ENCODE measurements at places on chromosomes 3 and 15.

GRCh38 chr3:17183951-17184550 lies 299.3 kb downstream of the PLCL2 start:
- no peak for DNase-seq

DNA sequence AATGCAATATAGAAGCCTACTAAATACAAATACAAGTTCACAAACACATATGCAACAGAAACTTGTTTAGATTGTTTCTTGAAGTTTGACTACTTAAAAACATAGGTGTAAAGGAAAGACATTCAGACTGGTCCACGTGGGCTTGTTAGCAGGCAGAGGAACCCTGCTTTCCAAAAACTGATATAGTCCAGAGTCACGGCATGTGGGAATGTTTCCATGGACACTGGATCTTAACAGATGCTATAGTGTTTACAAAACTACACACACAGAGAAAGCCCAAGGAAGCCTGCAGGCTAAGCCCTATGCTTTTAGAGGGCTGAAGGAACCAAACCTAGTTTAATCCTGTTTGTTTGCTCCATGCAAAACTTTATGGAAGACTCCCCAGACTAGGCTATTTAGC lies 45.2 kb upstream of the LRRC58 start:
- DNase-seq, result no peak

GRCh38 chr3:29514912-29515311 lies 234.0 kb downstream of the RBMS3 start:
- DNase-seq, result no peak

DNA sequence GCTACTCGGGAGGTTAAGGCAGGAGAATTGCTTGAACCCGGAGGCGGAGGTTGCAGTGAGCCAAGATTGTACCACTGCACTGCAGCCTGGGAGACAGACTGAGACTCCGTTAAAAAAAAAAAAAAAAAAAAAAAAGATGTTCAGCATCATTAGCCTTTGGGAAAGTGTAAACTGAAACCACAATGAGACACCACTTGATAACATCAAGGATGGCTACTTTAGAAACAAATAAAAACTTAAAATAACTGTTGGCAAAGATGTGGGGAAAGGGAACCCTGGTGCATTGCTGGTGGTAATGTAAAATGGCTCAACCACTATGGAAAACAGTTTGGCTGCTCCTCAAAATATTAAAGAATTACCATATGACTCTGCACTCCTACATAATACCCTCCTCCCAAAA lies 1.9 kb downstream of the LEO1 start:
- DNase-seq, result no peak

DNA sequence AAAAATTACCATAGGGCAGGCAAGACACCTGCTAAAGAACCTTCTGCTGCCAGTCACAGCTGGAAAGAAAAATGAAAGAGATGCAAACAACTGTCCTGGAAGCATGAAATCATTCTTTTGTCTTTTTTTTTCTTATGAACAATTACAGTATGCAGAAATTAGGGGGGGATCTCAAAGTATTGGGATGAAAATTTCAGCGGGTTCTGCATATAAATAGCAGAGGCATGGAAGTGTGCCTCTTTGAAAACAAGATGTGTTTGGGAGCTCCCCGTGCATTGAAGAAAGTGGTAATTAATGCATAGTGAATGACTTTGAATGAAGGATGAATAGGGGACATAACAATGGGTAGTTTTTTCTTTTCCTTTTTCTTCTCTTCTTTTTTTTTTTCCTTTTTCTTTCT lies 431.2 kb downstream of the SOX2 start:
- DNase-seq, result no peak

GRCh38 chr3:168002786-168003368 lies 92.8 kb downstream of the GOLIM4 start:
- DNase-seq, result no peak

- DNase-seq, result no peak
Observed at GRCh38 chr3:101195951-101196713, 124.2 kb downstream of the IMPG2 start.

GRCh38 chr3:170137986-170138385 lies 43.5 kb downstream of the PHC3 start:
- no peak for DNase-seq

GRCh38 chr3:42668793-42669217 lies 15.3 kb downstream of the ZBTB47 start:
- DNase-seq, result no peak

GRCh38 chr3:50275141-50275995 lies 3.5 kb upstream of the LSMEM2 start:
- DNase-seq, result no peak

DNA sequence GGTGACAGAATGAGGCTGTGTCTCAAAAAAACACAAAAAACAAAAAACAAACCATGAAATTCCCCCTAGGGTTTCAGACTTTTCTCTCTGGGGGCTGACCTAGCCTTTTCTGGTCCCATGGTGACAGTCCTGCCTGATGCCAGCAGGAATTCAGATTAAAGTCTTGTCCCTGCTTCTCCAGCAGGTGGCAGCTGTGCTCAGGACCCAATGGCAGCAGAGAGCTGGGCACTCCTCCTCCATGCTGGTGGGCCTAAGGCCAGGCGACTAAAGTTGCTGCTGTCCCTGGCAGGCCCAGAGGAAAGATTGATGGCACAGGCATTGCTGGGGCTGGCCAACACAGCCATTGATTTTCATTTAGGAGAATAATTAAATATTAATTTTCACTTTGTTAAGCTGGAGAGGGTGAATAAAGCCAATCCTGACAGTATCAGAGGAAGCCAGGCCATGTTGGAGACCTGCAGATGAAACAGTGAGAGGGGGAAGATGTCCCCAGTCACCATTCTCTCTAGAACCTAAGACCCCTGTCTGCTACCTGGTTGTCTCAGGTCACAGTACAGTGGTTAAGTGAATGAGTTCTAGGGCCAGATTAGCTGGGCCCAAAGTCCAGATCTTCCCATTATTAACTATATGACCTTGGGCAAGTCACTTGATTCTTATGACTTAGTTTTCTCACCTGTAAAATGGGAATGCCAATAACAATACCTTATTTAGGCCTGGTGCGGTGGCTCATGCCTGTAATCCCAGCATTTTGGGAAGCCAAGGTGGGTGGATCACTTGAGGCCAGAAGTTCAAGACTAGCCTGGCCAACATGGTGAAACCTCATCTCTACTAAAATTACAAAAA lies 7.1 kb downstream of the CELF6 start:
- peak; percentile 48 for DNase-seq

DNA sequence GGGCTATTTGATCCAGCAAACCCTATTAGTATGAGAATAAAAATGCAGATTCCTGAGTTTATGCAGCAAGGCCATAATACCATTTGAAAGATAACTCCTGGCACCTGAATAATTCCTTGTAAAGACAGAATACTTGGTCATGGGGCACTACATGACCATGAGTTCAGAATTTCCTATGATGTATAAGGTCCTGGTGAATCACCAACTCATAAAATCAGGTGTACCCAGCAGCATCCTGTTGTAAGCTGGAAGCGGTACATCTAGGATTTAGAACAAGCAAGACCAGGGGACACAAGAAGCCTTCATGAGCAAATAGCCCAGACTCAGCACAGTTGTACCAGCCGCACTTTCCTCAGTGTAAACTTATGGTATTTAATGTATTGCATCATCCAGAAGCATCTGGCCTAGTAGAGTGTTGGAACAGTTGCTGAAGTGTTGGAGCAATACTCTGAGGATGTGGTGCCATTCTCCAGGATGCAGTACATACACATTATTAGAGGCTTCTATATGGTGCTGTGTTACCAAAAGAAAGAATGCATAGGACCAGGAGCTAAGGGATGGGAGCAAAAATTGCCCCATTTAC lies 233.4 kb downstream of the SQOR start:
- no peak for DNase-seq

DNA sequence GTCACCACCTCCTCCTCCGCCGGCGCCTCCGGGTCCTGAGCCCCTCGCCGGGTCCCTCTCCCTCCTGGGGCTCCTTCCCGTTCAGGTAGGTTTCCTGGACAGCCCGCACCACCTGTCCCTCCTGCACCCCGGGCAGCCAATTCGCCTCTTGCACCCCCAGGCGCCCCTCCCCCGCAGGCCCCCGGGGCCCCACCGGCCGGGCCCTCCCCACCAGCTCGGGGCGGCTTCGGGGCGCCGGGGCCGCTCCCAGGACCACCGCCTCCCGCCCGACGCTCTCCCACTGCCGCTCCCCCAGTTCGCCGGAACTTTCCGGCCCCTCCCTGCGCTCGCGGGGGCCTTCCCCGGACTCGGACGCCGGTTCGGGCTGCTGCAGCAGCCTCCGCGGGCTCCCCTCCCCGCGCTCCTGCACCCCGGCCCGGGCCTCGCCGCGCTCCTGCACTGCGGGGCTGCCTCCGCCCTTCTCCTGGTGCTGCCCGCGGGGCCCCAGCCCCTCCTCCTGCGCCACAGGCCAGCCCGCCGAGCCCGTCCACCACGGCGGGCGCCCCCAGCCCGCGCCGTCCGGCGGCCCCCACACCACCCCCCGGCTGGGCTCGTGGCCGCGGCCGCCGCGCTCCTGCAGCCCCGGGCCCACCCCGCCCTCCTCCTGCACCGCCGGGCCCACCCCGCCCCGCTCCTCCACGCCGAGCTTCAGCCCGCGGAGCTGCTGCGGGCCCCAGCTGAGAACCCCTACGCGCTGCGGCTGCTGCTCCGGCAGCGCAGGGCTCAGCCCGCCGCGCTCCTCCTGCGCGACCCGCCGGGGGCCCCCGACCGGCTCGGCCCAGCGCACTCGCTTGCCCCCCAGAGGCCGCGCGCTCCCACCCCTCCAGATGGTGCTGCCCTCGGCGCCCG lies 587 bp upstream of the TNK2 start:
- DNase-seq, result peak; percentile 26

DNA sequence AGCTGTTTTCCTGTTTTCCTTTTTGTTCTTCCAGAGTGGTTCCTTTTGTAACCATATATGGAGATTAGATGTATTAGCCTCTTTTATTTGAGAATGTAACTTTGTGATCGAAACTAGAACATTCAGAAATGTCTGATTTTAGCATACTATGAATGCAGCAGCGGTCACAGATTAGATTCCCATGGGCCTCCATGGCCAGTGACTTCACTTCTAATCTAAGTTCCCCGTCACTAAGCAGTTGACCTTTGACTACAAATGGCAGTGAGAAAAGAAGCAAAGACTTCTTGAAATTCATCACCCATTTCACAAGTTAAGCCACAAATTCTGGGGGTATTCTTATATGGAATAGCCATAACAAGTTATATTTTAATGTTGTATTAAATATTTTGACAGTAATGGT lies 114.6 kb upstream of the FLNB start:
- no peak for DNase-seq

DNA sequence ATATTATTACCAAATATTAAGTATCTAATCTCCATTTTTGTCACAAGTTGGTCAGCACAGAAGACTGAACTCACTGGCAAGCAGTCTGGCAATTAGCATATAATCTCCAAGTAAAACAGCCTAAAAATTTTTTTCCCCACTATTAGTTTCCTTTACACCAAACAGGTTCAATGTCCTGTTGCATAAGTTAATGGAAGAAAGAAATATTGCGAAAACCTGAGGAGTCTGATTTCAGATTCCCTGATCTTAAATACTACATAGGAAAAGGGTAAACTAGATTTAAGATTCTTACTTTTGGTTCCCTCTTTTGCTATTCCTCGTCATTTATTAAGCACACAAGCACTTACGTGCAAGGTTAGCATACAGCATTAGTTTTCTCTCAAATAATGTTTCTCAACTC lies 133.2 kb upstream of the PLXND1 start:
- no peak for DNase-seq

DNA sequence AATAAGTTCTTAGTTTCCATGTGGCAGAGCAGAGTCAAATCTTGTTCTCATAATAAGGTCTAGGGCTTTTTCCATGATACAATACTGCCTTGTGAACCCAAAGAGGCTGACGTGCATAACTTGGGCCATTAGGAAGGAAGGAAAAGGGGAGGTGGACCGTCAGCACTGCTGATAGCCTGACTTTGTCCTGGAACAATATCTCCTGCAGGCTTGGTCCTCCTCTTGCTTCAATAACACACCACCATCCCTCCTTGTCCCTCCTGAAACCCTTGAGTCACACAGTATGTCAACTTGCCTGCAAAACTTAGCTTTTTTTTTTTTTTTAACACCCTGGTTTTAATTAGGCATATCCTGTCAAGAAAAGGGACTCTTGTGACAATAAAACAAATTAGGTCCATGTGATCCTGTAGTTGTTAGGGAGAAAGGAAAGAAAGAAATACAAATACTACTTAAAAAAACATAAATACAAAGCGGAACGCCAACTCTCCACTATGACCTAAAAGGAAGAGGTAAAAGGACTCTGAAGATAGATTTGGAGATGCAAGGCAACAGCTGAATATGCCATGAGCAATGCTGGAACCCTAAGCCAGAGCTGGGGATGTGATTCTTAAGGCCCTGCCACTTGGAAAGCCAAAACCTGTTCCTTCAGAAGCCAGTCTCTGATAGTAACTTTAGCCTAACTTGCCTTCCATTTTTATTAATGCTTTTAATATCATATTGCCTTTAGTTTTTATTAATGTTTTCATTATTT lies 67.0 kb downstream of the WWTR1 start:
- no peak for DNase-seq

DNA sequence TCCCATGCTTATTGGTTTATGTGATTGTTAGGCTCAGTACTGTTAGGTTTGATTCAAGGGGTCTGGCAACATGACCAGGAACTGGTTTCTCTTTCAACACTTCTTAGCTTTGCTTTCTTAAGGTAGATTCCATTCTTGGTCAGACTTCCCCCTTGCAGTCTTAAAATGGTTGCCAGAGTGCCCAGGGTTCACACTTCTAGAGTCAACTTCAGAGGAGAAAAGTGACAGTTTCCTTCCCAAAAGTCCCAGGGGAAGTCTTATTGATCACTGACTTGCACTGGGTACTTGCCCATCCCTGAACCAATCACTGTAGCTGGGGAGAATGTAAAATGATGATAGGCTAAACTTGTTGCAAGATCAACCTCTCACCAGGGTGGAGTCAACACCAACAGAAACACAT lies 14.1 kb downstream of the MGLL start:
- DNase-seq, result no peak

- DNase-seq, result no peak
Observed at GRCh38 chr15:40739047-40739446, 16.0 kb downstream of the RMDN3 start.

GRCh38 chr3:171346019-171346418 lies 114.2 kb downstream of the TNIK start:
- DNase-seq, result no peak

GRCh38 chr3:124985349-124985748 lies 50.8 kb upstream of the MUC13 start:
- DNase-seq, result no peak
